Vagina (tissue), 2 donors: ENCODE measurements at places on chromosomes 12 and 14.
A peak's percentile ranks its signal among the peaks of the same experiment; 100 is the strongest.

GRCh38 chr12:30399859-30400258 is 295.8 kb downstream of the IPO8 start:
- DNase-seq: no peak

GRCh38 chr12:112961074-112961473 is 17.2 kb upstream of the OAS2 start:
- peak; percentile 70 for DNase-seq

DNA sequence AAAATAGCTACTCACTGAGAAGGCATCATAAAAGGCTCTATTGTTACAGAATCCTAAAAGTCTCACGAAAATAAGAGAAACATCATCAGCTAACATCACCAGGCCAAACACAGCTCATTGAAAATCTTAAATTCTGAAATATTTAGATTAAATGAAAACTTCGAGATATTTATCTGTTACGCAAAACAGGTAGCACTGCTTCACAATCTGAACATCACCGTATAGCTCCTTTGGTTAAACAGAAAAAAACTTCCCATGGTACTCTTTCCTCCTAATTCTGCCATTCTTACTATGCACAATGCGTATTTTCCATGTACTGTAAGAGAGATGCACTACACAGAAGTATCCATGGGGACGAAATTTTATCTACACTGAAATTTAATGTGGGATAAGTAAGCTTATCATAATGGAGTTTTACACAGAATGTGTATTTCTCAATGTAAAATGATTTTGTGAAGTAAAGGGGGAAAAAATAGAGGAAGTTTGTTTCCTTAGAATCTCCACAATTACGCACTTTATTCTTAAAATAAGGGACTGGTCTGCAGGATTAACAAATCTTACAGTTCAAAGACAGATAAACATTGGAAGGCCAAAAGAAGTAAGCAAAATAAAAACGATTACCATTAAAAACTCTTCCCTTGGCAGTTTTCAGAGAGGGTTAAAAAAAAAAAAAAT is 1.9 kb downstream of the SGPP1 start:
- no peak for DNase-seq

- no peak for DNase-seq
Observed at GRCh38 chr14:77872983-77873382, 73.1 kb downstream of the ADCK1 start.
